CD4-positive, alpha-beta memory T cell (primary cell): ENCODE measurements at places on chromosomes 5 and 9.

- no peak overlapping the region for H3K4me3 ChIP-seq
- no peak overlapping the region for H3K27ac ChIP-seq
- no peaks in the 10 kb centered on the region for H3K27me3 ChIP-seq
- no peaks in the 10 kb centered on the region for H3K4me1 ChIP-seq
Observed at GRCh38 chr5:44048276-44048984, 340.8 kb downstream of the FGF10 start.

DNA sequence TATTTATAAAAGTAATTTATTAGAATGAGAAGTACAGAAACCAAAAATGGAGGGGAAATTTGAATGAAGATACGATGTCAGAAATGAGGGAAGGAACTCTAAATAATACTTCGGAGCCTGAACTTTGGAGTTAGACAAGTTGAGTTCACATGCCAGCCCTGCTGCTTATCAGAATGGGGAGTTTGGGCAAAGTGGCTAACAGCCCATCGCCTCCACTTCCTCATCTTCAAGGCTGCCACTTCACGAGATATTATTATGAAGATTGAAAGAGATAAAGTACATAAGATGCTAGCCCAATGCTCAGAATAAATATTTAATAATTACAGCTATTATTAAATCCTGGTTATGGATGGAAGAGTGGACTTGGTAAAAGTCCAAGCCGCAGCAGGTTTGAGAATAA is 56.2 kb upstream of the ABCA1 start:
- H3K4me1 ChIP-seq, result peaks cover 4% of the 10 kb centered on the region
- H3K36me3 ChIP-seq, result no peaks in the 10 kb centered on the region
- H3K27ac ChIP-seq, result no peak overlapping the region
- H3K27me3 ChIP-seq, result no peaks in the 10 kb centered on the region

- no peaks in the 10 kb centered on the region for H3K36me3 ChIP-seq
- H3K27me3 ChIP-seq, result no peaks in the 10 kb centered on the region
- H3K4me1 ChIP-seq, result no peaks in the 10 kb centered on the region
Observed at GRCh38 chr9:28014212-28014611, 440.9 kb upstream of the C9orf72 start.

GRCh38 chr9:131663288-131663687 is 76.6 kb downstream of the RAPGEF1 start:
- DNase-seq, result no peak
- H3K27ac ChIP-seq, result no peak overlapping the region
- no peak overlapping the region for H3K4me3 ChIP-seq
- H3K36me3 ChIP-seq, result no peaks in the 10 kb centered on the region
- no peaks in the 10 kb centered on the region for H3K27me3 ChIP-seq

DNA sequence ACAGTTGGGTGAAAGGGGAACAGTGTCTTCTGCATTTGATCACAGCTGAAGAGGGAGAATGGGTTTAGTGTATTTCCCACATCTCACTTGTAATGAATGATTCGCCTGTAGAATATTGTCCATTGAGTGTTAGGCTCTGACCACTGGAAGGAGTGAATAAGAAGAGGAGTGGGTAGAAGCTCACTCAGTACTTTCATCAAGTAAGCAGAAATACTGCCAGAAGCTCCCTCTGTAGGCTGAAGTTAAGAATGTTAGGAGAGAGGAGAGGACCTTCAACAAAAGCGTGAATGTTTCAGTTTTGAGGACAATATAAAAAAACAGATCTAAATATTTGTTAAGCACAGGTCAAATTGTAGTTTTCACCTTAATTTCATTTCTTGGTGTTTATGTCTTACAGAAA is 27.5 kb downstream of the FSD1L start:
- no peaks in the 10 kb centered on the region for H3K36me3 ChIP-seq
- H3K27ac ChIP-seq, result no peak overlapping the region
- no peak for DNase-seq
- no peaks in the 10 kb centered on the region for H3K27me3 ChIP-seq

GRCh38 chr9:125997196-125997823 is 250.1 kb downstream of the PBX3 start:
- H3K4me3 ChIP-seq, result no peak overlapping the region
- H3K36me3 ChIP-seq, result no peaks in the 10 kb centered on the region
- H3K27ac ChIP-seq, result no peak overlapping the region

- no peak overlapping the region for H3K27ac ChIP-seq
- H3K4me3 ChIP-seq, result no peak overlapping the region
- DNase-seq, result no peak
- no peaks in the 10 kb centered on the region for H3K27me3 ChIP-seq
Observed at GRCh38 chr9:32344551-32345182, 39.8 kb upstream of the ACO1 start.

DNA sequence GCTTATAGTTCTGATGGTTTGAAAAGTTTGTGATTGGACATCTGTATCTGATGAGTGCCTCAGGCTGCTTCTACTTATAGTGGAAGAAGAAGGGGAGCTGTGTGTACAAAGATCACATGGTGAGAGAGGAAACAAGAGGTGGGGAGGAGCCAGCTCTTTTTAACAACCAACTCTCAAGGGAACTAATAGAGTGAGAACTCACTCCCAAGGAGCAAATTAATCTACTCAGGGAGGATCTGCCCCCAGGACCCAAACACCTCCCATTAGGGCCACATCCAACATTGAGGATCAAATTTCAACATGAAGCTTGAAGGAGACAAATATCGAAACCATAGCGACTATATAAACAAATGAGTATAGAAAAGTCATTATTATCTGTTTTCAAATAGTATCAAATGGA is 64.7 kb upstream of the PRLR start:
- H3K27ac ChIP-seq, result no peak overlapping the region
- H3K4me3 ChIP-seq, result no peak overlapping the region
- no peak for DNase-seq
- H3K4me1 ChIP-seq, result no peaks in the 10 kb centered on the region
- H3K36me3 ChIP-seq, result no peaks in the 10 kb centered on the region

GRCh38 chr9:86940774-86941173 is 6.5 kb downstream of the GAS1 start:
- H3K27me3 ChIP-seq, result peaks cover 43% of the 10 kb centered on the region
- no peaks in the 10 kb centered on the region for H3K36me3 ChIP-seq
- H3K4me1 ChIP-seq, result peaks cover 7% of the 10 kb centered on the region
- H3K4me3 ChIP-seq, result no peak overlapping the region

GRCh38 chr9:110464321-110464720 is 115.2 kb downstream of the SVEP1 start:
- no peaks in the 10 kb centered on the region for H3K36me3 ChIP-seq
- no peak overlapping the region for H3K27ac ChIP-seq
- H3K4me1 ChIP-seq, result no peaks in the 10 kb centered on the region
- no peak for DNase-seq
